ENCODE measurements at places on chromosomes 13 and 19.

DNA sequence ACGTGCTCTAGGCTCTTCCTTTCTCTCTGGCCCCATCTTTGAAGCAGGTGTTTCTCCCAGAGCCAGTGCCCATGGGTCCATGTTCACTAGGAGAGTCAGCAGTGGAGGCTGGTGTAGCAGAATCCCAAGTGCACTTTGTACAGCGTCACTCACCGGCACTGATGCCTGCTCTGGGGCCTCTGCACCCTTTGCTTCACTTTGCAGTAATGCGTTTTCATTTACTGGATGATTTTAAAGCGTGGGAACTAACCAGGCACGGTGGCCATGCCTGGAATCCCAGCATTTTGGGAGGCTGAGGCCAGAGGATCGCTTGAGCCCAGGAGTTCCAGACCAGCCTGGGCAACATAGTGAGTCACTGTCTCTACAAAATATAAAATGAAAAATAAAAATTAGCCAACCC lies 30.7 kb downstream of the SLC25A42 start:
- DNase-seq, result no peak

- no peak for DNase-seq
These were observed 12.1 kb upstream of the ZNF254 start for GRCh38 chr19:24074720-24075454.

- peak; percentile 15 for DNase-seq
These were observed 23.8 kb downstream of the GJA3 start for GRCh38 chr13:20136781-20137703.

DNA sequence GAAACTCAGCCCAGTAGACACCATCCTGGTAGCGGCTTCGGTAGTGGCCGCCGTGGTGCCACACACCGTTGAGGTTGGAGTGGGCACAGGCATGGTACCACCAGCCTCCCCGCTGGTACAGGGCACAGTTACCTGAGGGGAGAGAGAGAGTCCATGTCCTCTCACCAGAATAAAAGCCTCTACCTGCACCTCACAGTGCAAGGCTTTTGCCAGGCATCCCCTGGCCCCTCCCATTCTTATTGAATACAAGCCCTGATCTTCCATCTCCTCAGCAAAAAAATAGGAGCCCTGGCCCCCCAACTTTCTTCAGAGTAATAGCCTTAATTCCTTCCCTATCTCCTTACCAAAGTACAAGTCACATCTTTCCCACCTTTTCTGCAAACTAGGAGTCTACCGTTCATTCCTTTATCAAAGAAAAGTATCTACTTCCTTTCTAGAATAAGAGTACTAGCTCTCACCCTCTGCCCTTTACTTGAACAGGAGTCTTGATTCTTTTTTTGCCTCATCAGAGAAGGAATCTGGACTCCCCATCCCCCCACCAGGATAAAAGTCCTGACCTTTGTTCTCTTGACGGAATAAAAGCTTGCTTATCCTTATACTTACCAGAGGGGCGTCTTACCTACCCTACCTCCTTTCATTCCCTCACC lies 6.7 kb downstream of the SHFL start:
- DNase-seq, result no peak

DNA sequence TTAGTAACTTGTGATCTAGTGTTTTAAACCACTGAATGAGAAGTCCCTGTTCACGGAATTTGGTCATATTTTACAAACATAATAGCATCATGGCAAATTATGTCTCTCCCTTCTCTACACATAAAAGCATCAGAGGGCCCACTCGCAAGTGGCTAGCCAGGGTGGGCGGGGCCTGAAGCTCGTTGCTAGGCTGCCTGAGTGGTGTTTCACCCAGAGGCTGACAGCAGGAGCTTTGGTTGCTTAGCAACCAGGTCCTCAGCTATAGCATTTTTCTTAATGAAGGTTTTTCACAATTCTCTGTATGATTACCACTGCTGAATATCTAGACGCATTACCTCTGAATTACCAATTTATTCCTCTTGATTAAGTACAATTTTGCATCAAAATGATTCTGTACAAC lies 126.5 kb downstream of the NALCN start:
- no peak for DNase-seq

DNA sequence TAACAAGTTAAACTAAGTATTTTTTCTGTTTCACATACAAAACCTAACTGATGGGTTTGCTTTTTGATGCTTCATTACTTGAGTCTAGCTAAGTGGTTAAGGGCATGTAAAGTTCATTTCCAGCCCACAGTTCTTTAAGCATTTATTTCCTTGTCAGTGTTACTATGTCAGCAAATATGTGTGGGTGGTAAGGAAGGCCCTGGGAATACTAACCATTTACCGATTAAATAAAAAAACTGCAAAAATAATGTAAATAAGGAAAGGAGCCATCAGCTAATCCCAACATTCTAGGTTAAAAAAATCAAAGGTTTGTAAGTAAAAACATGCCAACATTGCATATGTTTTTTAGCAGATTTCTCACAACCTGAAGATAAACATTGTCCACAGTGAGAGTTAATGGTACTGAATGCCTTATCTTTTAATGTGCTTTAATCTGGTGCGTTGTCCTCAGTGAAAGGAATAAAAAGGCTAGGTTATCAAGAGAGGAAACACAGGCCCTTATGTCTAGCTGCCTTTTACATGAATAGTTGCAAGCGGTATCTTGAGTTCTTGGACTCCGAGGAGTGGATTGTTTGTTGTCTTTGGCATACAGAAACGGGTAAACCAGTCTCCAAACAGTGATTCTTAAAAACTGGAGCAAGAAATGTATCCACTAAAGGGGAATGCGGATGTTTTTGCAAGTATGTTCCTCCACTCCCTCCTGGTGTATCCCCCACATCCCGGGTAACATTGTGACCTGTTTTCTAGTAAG lies 949.6 kb upstream of the SLC10A2 start:
- DNase-seq, result no peak

DNA sequence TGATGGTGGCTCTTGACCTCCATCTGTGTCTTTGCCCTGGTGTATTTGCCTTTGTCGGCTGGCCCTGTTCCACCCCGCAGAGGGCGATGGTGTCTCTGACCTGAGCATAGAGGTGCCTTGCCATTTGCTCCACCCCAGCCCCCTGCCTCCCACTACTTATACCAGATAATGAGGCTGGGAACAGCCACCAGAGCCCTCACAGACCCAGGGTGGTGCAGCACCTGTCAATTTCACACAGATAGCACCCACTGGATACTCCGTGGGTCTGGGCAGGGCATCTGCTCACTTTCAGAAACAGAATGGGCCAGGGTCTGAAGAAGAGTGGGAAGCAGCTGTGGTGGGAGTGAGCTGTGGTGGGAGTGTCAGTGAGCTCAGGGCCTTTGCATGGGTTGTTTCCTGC lies 4.1 kb downstream of the ZNF536 start:
- DNase-seq, result no peak

GRCh38 chr13:80975903-80976302 lies 635.0 kb upstream of the SPRY2 start:
- no peak for DNase-seq

- DNase-seq, result no peak
These were observed 368.8 kb downstream of the TDRD3 start for GRCh38 chr13:60765700-60766411.

DNA sequence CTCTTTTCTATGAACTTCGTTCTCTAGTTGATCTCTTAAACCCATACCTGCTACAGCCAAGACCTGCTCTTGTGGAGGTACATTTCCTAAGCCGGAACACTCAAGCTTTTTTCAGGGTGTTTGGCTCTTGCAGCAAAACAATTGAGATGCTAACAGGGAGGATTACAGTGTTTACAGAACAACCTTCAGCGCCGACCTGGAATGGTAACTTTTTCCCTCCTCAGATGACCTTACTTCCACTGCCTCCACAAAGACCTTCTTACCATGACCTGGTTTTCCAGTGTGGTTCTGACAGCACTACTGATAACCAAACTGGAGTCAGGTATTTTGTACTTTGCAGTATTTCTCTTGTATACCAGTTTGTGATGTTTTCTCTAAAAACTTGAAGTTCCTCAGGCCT lies 506 bp downstream of the KCNRG start:
- no peak for DNase-seq

GRCh38 chr13:60933638-60934037 lies 482.0 kb downstream of the PCDH20 start:
- no peak for DNase-seq

GRCh38 chr13:35979361-35979951 lies 151.7 kb downstream of the DCLK1 start:
- DNase-seq, result no peak

GRCh38 chr19:53927739-53928138 lies 18.7 kb downstream of the CACNG7 start:
- DNase-seq, result no peak

DNA sequence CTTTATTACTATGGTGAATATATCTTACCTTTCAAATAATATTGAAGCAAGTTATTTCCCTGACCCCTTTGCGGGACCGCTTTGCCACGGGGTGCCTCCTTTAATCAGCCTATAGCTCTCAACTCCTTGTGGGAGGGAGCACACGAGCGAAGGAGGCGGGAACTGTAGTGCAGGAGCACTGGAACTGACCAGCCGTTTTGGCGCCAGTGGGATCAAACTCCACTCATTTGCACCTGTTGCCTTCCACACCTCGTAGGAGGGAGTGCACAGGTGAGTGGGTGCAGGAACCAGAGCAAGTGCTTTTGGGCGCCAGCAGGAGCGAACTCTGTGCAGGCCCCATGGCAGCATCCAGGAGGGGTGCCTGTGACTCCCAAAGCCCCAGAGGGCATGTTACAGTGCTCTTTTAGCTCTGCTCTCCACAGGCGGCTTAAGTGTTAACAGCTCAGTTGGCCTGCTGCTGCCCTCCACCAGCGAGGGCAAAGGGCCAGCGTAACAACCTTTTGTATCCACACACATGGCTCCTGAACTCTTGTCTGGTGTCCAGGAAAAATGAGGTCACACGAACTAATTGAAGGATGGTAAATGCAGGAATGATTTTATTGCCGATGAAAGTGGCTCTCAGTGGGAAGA lies 206.9 kb downstream of the GGACT start:
- no peak for DNase-seq

- no peak for DNase-seq
These were observed 173.1 kb downstream of the POU4F1 start for GRCh38 chr13:78430166-78430791.
